Effector memory CD8-positive, alpha-beta T cell (primary cell): ENCODE measurements at places on chromosomes 3 and 15.

- no peak for DNase-seq
These were observed 311.1 kb downstream of the ZPLD1 start for GRCh38 chr3:102745881-102746280.

- DNase-seq = no peak
These were observed 1144.5 kb downstream of the TUSC7 start for GRCh38 chr3:117853923-117854668.

DNA sequence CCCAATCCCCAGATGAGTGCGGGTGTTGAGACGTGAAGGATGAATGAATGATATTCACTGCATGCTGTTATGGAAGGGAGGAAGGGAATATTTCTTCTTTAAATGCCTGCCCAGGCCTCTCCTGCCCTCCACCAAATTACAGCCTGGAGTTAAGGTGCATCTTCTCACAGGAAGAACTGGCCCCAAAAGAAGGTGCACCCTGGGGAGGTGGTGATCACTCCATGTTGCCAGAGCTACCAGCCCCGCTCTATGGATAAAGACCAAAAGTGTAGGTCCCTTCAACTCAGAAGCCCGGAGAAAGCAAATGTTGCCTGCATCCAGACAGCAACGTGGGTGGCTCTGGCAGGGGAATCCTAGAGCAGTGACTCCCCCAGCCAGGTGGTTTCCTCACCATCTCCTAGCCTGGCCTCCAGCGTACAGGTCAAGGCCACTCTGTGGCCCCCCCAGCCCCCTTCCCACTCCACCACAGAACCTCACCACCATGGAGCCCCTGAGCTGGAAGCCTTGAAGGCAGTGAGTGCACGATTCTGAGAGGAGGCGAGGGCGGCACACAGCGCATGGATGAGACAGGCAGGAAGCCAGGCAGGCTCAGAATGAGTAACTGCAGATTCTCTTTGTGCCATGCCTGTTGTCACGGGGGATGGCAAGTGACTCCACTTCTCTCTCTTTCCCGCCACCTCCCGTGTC is 3.5 kb upstream of the VIPR1 start:
- DNase-seq = no peak

GRCh38 chr3:58010562-58010961 is 2.3 kb downstream of the FLNB start:
- no peak for DNase-seq

DNA sequence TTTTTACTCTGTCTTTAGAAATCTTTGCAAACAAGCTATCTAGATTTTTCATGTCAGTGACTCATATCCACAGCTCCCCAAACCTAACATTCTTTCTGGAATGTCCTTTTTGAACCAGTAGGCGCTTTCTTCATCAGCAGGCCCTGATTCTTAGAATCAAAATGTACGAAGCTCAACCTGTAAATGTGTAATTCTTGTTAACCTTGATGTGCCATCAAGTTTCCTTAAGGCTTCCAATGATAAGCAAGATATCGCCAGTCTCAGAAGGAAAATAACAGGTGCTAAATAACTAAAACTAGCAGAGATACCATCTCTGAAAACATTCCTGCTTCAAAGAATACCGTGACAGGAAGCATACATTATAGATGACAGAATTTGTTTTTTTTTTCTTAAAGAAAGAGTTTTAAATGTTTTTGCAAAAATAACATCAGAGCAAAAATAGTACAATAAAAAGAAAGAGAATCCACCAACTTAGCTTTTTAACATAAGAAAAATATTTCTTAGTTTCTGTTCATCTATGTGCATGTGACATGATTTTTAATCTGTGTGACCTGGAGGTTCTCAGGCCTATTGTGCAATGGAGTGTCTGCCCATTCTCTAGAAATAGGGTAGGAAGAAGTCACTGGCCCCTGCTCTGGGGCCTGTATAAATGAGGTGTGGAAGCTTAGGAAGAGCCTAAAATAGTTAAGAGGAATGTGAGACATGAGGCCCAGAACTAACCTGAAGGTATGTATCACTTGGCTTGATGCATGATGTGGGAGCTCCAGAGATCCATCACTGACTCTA is 14.7 kb upstream of the SECISBP2L start:
- DNase-seq = no peak

DNA sequence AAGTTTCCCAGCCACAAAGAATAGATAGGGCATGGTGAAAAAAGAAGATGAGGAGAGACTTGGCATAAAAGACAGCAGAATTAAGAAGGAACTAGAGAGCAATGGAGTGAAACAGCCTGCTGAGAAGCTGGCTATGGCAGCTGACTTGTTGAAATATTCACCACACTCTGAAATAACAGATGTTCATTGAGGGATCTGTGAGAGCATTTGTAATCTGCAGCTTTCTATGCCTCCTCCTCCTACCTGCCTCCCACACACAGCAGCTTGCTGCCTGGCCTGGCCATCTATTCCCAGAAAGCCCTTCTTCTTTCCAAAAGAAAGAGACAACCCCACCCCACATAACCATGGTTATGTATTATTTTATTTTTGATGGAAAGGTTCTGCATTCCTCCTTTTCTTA is 303.9 kb downstream of the GAP43 start:
- no peak for DNase-seq

DNA sequence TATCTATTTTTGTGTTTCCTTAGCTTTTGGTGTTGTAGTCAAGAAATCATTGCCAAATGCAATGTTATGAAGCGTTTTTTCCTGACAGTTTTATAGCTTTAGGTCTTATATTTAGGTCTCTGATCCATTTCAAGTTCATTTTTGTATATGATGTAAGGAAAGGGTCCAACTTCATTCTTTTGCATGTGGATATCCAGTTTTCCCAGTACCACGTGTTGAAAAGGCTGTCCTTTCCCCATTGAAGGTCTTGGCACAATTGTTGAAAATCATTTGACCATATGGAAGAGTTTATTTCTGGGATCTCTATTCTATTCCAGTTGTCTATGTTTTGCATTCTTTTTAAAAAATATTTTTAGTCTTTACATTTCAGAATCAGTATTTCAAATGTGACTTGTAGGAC is 14.6 kb upstream of the SNRPN start:
- no peak for DNase-seq

DNA sequence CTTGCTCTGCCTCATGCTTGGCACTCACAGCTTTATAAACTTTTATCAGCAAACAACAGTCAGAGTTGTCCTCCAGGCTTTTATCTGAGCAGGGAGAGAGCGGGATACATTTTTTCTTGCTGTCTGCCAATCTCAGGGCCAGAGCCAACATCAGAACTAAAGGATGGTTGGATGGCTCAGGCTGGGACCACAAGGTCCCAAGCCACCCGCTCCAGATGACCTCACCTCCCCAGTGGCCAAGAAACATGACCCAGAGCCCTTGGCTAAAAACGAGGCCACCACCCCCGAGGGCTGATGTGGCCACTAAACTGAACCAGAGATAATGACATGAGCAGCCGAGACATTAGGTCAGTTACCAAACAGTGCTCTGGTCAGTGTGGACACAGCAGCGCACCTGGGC is 18.8 kb upstream of the SPATA12 start:
- DNase-seq = no peak

- DNase-seq = no peak
These were observed 769.5 kb downstream of the GRM7 start for GRCh38 chr3:7630351-7630911.

- DNase-seq = no peak
These were observed 5.3 kb downstream of the PLSCR2 start for GRCh38 chr3:146464005-146464595.

GRCh38 chr3:12829886-12830784 is 11.2 kb downstream of the RPL32 start:
- DNase-seq = no peak

DNA sequence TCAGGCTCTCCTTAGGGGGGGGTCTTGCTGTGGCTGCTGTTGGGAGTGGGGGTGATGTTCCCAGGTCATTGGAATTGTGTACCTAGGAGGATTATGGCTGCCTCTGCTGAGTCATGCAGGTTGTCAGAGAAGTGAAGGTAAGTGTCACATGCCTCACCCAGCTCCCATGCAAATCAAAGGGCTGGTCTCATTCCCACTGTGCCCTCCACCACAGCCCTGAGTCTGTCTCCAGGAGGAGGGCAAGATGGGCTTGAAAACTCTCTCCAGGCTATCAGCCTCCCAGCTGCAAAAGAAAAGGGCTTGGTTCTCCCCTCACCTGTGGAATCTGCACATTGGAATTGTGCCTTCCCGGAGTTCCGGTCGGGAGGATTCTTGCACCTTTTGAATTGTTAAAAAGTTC is 580.5 kb downstream of the NSUN3 start:
- DNase-seq = no peak

- DNase-seq = no peak
These were observed 1.2 kb downstream of the TF start for GRCh38 chr3:133747373-133747772.

DNA sequence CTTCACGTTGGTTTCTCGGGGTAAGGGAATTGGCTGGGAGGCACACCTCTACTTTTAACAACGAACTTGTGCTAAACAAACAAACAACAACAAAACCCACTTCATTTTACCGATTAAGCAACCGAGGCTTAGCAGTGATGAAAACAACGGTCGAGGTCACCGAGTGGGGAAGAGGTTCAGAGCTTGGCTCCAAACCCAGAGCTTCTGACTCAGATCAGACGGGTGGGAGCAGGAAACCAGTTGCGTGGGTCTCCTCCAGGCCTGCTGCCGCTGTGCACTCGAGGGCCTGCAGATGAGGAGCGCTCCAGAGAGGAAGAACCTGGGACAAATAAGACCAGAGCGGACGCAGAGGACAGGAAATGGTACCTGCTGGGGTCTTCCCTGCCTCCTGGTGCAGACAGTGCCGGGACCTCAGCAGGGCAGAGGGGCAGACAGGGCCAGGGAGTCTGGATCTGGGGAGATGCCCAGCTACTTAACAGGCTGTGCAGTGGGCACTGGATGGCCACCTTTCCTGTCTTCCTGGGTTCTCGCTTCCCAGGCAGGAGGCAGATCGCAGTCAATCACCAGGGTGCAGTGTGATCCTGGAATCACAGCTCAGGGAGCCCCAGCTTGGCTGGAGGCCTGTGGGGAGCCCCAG is 99.0 kb upstream of the MEF2A start:
- no peak for DNase-seq

- no peak for DNase-seq
These were observed 118.1 kb downstream of the SLC25A26 start for GRCh38 chr3:66338927-66339326.

- DNase-seq = no peak
These were observed 113.8 kb downstream of the ANXA2 start for GRCh38 chr15:60283936-60284335.

DNA sequence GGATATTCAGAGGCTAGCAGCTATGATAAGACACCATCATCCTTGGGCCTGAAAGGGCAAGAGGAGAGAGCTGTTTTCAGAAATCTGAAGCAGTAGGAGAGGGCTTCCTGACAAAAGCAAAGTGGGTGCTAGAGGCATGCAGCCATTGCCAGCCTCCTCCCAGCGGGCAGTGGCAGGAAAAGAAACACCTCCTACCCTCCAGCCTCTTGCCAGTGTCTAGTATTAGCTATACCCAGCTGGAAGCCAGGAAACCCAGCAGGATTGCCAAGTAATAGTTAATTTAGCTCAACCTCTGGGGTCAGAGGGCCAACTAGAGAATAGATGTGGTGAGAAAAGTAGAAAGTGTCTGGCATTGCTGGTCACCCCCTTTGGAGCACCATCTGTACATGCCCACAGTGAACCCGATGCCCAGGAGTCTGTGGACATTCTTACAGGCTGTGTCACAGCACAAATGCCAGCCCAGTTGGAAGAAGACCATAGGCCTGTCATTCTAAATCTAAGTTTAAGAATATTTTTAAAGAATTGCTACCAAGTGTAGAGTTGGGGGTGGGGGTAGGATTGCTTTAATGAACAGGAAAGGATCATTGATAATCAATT is 85.3 kb downstream of the HCN4 start:
- no peak for DNase-seq

GRCh38 chr3:120263792-120264191 is 21.2 kb downstream of the GPR156 start:
- DNase-seq = no peak

DNA sequence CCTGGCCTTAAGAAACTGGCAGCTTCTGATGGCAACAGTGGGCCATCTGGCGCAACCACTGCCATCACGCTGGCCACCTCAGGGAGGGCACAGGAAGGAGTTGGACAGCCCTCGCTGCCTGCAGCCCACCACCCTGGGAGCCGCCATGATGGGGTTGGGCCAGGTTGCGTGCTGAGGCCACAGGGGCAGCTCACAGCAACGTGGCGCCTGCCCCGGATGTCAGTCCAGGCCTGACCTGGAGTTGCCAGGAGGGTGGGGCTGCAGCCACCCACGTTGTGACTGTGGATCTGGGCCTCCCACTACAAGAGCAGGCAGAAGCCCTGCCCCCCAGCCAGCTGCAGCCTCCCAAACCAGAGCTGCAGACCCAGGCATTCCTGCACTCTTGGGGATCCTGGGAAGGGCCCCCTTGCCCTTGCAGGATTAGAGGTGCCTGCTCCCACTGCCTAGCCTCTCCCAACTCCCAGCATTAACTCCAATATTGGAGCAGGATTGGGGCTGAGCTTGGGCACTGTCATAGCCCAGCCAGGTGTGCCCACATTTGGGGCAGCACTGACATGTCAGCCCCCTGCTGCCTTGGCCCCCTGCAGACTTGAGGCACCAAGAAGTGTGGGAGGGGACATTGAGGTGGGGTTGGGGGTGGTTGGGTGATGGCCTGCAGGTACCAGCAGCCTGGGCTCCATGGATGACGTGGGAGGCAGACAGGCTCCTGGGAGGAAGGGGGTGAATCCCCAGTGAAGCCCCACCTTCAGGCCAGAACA is 468.9 kb upstream of the CCDC54 start:
- no peak for DNase-seq

GRCh38 chr3:177764377-177764912 is 567.2 kb upstream of the TBL1XR1 start:
- DNase-seq = no peak

GRCh38 chr3:46102059-46102779 is 74.9 kb upstream of the XCR1 start:
- no peak for DNase-seq

DNA sequence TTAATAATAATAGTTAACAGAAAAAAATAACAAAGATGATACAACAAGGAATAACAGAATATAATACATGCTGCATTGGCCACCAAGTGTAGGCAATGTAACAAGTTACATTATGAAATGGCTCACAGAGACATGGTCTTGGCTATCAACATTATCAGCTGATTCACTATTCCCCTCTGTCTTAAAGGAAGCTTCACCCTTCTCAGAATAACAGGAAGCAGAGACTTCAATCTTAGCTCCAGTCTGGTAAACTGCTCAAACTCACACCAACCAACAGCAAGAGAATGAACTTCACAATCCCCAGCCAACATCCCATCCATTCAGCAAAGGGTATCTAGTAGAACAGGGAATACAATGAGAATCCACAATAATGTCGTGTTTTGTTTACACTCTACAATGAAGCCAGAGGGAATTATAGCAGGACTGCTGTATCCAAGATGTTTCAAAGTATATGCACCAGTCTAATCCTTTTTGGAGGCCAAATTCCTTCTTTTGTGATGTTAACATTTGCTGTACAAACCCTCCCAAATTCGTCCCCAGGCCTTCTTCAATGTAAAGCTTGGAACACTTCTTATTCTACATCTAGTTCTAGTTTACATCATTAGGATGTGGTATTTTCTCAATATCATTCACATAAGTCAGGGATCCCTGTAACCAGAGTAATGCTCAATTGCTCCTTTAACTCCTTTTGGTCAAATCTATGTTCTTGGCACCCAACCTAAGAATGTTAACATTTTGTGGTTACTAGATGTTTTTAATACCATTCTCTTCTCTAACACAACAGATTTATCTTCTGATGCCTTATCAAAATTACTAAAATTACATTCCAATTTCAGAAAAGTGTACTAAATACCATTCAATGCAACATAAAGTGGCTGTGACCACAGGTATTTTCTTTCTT is 52.4 kb upstream of the CMSS1 start:
- no peak for DNase-seq
